ENCODE measurements at places on chromosomes 3 and 15.
A peak's percentile ranks its signal among the peaks of the same experiment; 100 is the strongest.

DNA sequence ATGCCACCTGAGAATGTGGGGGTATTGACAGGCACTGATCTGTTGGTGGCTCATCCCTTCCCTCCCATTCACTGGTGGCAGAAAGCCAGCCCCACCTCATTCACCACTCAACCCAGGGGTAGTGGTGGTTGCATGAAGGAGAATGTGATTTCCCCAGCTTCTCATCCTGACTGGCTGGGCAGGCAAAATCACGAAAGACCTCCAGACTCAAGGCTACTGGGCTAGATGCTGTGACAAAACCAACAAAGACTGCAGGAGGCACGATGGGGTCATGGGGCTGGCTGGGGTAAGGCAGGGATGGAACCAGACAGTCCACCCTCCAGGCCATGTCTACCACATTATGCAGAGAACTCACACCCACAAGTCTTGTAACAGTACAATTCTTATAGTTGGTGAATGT, 33.9 kb downstream of the FSTL1 start:
- no peak for DNase-seq

GRCh38 chr3:12443781-12444522, 40.3 kb upstream of the TSEN2 start:
- no peak for DNase-seq

DNA sequence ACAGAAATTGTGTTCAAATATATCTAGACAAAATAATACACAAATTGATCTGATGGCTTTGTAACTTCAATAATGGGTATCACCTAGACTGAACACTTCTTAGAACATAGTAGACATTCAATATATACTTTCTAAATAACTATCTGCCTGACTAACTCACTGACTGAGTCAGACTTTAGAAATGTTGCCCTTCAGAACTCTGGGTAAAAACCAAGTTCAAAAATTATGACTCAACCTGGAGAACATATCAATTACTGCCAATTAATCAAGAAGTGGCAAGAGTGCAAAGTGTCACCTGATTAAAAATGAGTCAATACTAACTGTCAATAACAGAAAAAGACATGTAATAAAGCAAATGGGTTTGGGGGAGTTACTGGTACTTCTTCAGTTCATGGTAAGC, 144.6 kb upstream of the TMCO5A start:
- DNase-seq = no peak

GRCh38 chr15:92652576-92652966, 3.0 kb downstream of the FAM174B start:
- no peak for DNase-seq

DNA sequence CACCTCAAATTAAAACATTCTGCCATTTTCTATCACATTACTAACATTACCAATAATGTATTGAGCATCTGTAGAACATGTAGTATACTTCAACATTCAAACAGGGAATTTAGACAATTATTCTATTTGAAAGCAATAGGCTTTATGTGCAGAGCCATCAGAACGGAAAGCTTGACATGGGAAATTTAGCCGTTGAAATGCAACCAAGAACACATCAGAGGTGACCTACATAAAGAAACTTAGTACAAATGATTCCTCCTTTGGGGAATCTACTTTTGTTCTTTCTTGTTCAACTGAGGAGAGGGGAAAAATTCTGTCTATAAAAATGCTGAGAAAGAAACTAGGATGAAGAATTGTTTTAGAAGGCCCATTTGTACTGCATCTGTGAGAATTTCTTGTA, 38.6 kb upstream of the RBMS3 start:
- no peak for DNase-seq

DNA sequence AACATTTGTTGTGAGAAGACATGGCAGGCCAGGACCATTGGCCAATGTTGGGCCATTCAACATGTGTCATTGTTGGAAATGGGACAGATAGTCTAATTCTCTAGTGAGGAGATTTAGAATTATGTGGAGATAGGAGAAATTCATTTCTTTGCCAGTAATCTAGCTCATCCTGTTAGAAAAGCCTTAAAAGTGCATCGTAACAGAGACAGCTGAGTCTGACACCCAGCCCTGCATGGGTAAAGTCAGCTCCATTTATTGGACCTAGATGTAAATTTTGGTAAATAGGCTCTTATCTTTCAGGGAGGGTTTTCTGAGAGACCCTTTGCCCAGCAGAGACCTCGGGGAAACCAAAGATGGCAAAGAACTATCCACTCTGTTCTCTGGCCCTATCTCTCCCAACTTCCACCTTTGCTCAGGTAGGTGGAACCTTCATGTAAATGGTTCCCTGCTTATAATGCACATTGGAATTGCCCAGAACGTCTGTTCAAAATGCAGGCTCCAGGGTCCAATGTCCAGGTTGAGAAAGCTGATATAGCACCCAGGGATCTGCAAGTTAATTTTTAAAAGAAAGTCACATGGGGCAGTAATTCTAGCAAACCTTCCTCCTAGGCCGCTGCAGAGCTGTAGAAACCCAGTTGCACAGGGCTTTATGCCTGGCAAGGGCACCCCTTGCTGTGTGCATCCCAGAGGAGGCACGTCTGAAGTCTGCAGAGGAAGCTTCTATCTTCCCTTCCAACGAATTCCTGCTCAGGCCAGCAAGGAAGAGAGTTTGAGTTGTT, 365.9 kb upstream of the PROK2 start:
- DNase-seq = no peak

- DNase-seq = no peak
These were observed 90.2 kb upstream of the VGLL4 start for GRCh38 chr3:11733914-11734313.

GRCh38 chr15:25631971-25632370, 193.1 kb upstream of the UBE3A start:
- DNase-seq = no peak

DNA sequence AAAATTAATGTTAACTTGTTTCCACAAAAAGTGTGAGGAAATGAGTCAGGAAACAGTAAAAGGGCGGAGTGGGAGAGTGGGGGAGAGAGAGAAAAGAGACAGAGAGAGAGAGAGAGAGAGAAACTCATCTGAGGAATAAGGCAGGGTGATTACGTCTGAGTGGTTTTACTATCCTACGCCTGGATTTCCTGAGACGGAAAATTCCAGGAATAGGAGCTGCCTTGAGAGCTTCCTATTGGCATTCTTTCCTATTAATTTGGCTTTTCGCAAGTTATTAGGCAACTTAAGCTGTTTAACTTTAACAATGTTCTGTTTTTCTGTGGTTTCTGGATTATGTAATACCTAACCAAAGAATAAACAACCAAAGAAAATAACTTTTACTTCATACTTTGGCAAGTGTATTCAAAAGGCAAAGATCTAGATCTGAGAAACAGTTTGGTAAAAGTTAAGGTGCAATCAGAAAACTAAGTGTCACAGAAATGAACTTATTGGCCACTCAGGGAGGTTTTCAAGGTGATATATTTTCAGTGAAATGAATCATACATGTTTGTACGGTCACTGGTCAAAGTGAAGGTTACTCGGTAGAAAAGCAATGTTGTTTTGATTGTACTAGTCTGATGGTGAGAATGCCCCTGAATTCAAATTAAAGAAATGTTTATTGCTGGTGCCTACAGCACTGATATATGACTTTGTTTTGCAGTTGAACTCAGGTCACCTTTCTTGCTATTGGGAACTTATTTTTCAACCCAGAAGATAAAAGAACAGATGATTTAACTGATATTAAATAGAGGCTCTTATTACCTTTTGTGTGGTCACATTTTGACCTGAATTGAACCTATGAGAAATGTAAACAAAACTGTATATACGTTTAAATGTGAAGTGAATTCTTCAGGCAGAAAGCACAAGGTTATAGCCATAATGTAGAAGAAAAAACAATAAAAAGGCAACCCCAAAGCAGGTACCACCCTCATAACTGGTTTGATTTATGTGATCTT, 39.9 kb upstream of the TNFSF10 start:
- no peak for DNase-seq

DNA sequence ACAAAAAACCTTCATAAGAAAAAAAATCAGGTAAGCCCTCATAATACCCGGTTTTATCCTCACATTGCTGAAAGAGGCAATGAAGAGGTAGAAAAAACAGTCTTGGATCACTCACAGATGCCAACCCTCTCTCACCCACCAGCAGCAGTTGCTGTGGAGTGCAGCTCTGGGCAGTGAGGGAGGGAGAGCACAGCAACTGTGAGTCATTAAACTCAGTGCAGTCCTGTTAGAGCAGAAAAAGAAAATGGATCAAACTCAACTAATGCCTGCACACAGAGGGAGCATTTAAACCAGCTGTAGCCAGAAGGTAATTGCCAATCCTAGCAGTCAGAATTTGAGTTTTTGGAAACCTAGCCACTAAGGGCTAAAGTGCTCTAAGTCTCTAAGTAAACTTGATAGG, 1050.6 kb upstream of the ALCAM start:
- no peak for DNase-seq

DNA sequence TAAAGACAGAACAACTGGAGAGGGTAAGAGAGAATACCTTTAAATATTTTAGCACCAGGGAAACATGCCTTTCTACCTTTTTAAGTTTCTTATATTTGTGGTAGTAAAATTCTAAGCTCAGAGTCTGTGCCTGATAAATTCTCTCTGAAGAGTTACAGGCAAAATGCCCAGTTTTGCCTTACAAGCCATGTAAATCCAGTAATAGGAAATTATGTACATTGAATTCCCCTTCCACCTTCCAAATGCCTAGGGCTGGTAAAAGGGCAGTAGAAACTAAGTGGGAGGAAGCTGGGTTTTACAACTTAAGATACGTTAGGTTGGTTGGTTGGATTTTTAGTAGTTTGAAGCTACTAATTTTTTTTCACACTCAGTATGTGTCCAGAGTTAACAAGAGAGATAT, 43.1 kb upstream of the TP63 start:
- no peak for DNase-seq

- DNase-seq = no peak
These were observed 515.6 kb upstream of the NR2F2 start for GRCh38 chr15:95814908-95815307.

DNA sequence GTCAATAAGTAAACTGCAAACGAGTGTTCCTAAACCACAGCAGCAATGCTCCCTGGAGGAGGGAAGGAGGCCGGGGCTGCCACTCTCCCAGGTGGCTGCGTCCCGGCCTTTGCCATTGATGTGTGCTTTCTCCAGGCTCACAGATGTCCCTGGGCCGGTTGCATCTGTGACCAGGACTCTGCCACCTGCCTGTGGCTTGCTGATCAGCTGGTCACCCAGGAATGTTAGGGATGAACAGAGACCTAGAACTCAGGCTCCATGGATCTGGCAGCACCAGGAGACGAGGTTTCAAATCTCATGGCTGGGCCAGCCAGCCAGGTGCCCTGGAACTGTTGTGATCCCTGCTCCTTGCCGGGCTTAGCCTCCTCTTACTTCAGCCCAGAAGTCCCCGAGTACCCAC, 65.7 kb downstream of the KLF15 start:
- no peak for DNase-seq

DNA sequence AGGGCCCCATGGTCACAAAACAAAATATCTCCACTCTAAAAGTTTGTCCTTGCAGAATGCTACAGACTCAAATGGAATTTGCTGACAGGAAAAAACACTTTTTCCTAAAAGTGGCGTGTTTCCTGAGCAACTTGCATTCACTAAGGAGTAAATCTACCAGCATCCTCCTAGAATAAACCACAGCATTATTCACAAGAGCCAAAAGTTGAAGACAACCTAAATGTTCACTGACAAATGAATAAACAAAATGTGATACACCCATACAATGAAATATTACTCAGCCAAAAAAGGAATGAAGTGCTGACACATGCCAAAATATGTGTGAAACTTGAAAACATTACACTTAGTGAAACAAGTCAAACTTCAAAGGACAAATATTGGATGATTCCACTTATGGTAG, 28.9 kb downstream of the ITGB5 start:
- no peak for DNase-seq

DNA sequence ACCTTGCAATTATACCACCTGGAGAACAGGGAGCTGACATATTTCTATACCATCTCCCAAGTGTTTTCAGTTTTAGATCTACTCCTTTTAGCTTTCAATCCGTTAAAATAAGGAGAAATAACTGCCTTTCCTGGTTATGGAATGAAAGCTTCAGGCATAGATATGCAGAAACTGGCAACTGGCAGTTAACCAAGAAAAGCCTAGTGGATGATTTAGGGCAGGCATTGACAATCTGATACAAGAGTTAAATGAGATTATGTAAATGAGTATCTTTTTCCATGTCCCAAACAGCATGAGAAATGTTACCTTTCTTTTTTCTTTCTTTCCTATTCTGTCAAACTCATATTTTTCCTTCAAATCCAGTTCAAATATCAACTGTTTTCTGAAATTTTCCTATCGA, 689.1 kb upstream of the DPPA4 start:
- DNase-seq = no peak

DNA sequence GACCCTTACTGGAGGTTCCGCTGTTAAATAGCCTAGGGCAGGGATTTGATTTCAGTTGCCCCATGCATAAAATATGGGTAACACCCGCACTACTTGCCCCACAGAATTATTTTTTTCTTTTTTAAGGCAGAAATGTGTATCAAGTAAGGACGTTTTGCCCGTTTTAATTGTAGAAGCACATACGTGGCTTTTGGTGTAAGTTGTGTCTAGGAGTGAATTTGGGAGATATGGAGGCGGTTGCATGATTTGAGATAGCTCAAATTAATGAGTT, 636 bp upstream of the LRRC58 start:
- peak; percentile 24 for DNase-seq

DNA sequence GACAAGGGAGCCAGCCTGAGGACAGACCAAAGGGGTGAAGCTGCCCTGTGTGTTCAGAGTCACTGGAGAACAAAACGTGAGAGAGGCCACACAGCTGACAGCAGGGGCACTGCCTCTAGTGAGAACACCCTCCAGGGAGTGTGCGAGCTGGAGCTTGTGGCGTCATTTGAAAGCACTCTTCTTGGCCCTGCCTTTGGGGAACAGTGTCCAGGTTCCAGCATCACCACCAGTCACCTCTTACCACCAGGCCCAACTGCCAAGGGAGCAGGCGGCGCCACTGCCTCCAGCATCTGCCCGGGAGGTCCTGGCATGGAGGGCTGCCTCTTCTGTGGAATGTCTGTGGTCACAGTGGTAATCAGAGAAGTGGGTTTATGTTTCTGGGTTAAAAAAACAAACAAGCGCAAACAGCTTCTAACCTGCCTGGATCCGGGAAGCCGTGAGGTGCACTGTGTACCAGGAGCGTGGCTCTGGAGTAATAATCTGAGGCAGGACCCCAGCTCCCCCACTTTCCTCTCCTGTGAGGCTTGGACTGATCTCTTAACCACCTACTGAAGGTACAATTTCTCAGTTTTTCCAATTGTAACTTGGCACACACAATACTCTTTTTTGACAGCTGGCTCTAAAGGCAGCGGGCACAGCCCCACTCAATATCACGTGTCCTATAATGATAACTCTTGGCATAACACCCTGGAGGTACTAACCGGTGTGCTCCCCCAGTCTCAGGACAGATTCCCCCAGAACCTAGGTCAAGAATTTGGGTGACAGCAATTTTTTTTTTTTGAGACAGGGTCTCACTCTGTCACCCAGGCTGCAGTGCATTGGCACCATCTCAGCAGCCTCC, 32.2 kb upstream of the CDCP1 start:
- no peak for DNase-seq

GRCh38 chr3:14117468-14118399, 6.9 kb downstream of the CHCHD4 start:
- DNase-seq = no peak

- no peak for DNase-seq
These were observed 42.1 kb upstream of the NOX5 start for GRCh38 chr15:68972201-68973065.

GRCh38 chr3:127323581-127323980, 35.7 kb upstream of the PRR20G start:
- no peak for DNase-seq

- no peak for DNase-seq
These were observed 610.0 kb upstream of the ZNF385D start for GRCh38 chr3:22360970-22361369.
